ENCODE measurements at places on chromosomes 13 and 19. TPM values are rescaled to one million over a fixed set of nuclear protein-coding genes. Genes with fewer than 3 reads are reported as not detected.

The KLK4 gene
- 0.76 TPM for total RNA-seq

The SCEL gene
- total RNA-seq = not detected

The NPAS1 gene
- 5.0 TPM for total RNA-seq

GRCh38 chr19:12187625-12188024, 24.7 kb downstream of the ZNF136 start:
- DNase-seq = no peak
- H3K36me3 ChIP-seq = peaks cover 38% of the 10 kb centered on the region

GRCh38 chr13:90448466-90449037, 898.9 kb upstream of the MIR17HG start:
- no peak overlapping the region for H3K4me3 ChIP-seq
- H3K4me1 ChIP-seq = no peaks in the 10 kb centered on the region
- no peaks in the 10 kb centered on the region for H3K36me3 ChIP-seq

- H3K36me3 ChIP-seq = no peaks in the 10 kb centered on the region
- no peak overlapping the region for H3K4me3 ChIP-seq
- H3K27me3 ChIP-seq = no peaks in the 10 kb centered on the region
- no peak for DNase-seq
Measured at GRCh38 chr13:73274147-73274546, 215.3 kb downstream of the KLF5 start.

All from GM23338 (cell line).